IPS DF 19.7 (cell line): ENCODE measurements at places on chromosomes 16 and 17.

DNA sequence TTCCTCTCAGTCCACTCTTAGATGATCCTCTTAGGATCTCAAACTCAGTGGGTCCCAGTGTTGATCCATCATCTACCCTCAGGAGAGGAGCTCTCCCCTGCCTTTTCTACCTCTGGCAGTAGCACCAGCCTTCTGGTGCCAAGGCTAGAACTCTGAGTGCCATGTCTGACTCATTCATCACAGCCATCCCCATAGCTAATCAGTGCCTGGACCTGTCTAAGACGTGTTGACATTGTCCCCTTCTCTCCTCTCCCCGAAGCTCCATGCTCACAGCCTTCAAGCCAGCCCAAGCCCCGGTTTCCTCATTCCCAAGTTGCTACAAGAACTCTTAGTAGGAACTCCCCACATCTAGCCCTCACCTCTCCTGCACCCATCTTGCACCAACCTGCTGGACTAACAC is 73.5 kb upstream of the GRIN2A start:
- no peak for DNase-seq

GRCh38 chr17:78889531-78889930 is 13.5 kb downstream of the CEP295NL start:
- DNase-seq: no peak

- DNase-seq: no peak
Observed at GRCh38 chr16:89366561-89367537, 123.5 kb downstream of the ANKRD11 start.

DNA sequence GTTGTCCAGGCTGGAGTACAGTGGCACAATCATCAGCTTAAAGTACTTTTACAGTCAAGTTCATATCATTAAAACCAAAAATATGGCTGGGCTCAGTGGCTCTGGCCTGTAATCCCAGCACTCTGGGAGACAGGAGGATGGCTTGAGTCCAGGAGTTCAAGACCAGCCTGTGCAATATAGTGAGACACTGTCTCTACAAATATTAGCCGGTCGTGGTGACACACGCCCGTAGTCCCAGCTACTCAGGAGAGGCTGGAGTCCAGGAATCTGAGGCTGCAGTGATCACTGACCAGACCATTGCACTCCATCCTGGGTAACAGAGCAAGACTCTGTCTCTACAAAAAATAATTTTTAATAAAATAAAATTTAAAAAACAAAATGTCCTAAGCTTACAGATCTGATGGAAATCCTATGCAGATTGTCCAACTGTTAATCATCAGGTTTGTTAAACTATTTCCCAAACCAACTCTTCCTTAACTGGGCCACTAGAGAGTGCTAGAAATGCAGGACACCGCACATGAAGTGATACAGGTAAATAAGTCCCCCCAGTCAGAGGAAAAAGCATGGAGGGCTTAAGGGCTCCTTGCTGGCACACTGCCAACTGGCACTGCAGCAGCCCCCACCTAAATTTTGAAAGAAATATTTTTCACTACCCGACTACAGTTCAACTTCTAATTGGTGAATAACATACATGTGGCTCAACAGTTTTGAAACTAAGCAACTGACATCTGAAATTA is 2.8 kb downstream of the USP22 start:
- no peak for DNase-seq

GRCh38 chr17:61459939-61460718 is 7.9 kb downstream of the TBX4 start:
- no peak for DNase-seq

- no peak for DNase-seq
Observed at GRCh38 chr17:41599680-41600079, 12.9 kb downstream of the KRT16 start.

DNA sequence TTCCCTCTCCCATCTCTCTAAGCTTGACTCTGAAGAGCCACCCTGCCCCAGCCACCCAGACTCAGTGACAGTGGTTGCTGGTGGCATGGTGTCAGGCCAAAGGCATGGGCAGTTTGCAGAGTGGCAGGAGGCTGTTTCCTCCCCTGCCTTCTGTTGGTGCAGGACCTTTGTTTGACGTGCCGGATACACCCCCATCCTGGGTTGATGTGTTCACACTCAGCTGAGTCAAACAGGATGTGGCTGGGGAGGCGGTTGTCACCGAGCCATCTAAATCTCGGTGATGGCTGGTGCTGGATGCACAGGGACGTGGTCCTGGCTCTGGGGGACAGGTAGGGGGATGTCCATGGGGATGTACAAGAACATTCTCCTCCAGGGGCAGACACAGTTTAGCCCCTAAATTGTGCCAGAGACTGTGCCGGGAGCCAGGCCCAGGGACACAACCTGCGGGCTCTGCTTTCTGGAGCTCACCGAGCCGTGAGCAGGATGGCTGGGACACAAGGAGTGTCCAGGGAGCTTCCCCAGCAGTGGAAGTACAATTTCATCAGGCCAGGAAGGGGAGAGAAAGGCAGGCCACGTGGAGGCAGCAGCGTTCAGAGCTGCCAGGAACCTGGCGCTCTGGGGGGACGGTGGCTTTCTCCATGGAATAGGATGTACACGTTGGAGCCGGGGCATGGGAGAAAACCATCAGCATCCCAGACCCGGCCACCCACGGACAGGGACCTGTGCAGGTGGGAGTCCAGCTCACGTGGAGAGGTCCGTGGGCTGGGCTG is 264.2 kb downstream of the SEC14L1 start:
- DNase-seq: no peak

DNA sequence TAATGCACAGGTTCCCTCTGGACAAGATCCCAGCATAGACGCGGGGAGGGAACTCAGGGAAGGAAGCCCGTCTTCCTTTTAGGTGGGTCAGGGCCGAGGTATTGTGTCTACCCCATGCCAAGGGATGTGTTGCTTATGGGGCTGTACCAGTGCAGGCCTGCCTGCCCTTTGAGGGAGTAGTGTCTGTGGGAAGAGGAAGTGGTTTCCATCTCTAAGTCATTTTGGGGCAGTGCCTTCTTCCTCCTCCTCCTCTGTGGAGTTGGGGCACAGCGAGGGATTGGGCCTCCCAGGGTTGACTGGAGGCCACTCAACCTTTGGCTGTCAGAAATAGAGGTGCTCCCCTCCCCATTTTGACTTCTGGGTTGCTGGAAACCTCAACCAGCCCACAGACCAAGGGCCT is 26.5 kb downstream of the GJD3 start:
- no peak for DNase-seq

GRCh38 chr16:76466871-76467270 is 189.7 kb downstream of the CNTNAP4 start:
- no peak for DNase-seq

- DNase-seq: no peak
Observed at GRCh38 chr17:68457168-68457538, at the start of gene WIPI1. WIPI1 (minus strand) TSS chr17:68457496; CDS start chr17:68457421, 75 bp downstream.

- no peak for DNase-seq
Observed at GRCh38 chr17:3981455-3981854, 17.2 kb upstream of the ATP2A3 start.

- no peak for DNase-seq
Observed at GRCh38 chr16:88022076-88023042, 71.1 kb downstream of the BANP start.

- DNase-seq: no peak
Observed at GRCh38 chr16:19607616-19608280, 52.2 kb downstream of the VPS35L start.

DNA sequence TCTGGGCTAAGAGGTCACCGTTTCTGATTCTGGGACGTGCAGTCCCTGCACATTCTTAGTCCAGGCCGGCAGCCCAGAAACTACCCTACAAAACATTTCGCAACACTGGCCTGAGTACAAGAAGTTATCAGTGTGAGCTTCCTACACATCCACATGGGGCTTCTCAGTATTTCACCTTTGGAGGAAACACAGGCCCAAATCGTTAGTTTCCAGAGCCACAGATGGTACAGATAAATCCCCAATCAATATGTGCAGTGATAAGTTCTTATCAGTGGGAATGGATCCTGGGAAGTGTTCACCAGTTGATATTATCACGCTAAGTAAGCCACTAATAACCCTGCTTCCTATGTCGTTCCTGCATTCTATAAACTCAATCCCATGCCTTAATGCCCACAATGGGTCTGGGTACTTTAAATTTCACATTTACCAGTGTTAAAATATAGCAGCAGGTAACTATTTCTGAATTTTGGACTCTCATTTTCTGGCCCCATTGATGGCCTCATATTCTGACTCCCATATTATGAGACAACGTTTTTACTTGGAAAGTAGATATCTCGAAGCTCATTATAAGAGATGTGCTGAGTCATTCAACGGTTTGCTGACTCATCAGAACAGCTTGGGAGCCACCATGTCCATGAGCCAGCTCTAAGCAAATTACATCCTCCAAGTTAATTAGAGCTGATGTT is 370.2 kb upstream of the MAF start:
- no peak for DNase-seq

- DNase-seq: no peak
Observed at GRCh38 chr16:52545898-52546266, 1.1 kb downstream of the TOX3 start.
